ENCODE measurements at places on chromosomes 16 and 17.

DNA sequence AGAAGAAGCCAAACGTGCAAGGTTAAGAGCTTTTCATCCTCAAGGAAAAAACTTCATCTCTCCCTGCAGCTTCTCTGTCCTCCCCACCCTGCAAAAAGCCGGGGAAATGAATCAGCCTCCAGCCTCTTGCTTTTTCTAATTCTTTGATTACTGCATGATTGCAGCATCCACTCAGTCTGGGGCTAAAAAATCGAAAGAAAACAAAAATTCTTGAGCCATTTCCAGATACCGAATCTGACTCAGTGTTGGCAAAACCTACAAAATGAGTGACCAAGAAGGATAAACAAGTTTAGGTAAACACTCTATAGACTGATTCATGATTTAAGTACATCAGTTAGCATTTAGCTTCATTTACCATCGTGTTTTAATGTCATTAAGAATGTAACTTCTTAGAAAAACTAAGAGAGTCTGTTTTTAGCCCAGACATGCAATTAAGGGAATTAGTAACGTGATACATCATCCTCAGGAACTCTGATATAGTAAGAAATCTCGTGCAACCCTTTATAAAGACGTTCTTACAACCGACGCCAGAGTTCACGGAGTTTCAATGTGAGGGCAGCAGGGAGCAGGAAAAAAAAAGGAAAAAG, 287.3 kb upstream of the FOXF1 start:
- DNase-seq = no peak

DNA sequence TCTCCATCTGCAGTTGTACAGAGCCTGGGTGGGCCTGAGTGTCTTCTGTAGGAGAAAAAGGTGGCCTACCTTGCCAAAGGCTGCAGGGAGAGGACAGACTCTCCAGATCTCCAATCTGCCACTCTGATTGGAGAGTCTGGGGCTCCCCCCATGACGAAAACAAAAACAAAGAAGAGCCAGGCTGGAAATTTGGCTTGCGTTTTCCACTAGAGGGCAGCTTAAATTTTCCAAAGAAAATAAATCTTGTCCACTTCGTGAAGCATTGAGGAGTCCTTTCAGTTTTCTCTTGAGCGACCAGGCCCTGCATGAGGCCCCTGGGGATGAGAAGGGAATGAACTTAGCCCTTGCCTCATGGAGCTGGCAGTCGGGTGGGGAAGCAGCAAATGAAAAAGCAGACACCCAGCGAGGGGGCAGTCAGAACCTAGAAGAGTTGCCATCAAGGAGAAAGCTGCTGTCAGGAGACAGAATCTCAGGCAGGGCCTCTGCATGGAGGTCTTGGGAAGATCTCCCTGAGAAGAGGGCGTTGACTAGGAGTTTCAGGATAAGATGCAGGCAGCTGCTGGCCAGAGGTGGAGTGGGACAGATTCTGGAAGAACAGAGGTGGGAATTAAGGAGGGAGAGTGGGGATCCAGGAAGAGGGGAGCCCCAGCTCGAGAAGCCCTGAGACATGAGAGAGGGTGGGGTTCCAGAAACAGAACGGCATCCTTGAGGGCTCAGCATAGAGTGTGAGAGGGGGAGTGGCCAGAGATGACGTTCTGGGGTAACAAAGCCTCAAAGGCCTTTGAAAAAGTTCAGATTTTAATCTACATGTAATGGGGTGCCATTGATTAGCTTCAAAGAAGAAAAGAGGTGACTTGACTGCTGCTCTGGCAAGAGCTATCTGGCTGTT, 8.4 kb upstream of the SHCBP1 start:
- DNase-seq = no peak

GRCh38 chr17:83089328-83090132, 10.1 kb downstream of the METRNL start:
- DNase-seq = no peak

DNA sequence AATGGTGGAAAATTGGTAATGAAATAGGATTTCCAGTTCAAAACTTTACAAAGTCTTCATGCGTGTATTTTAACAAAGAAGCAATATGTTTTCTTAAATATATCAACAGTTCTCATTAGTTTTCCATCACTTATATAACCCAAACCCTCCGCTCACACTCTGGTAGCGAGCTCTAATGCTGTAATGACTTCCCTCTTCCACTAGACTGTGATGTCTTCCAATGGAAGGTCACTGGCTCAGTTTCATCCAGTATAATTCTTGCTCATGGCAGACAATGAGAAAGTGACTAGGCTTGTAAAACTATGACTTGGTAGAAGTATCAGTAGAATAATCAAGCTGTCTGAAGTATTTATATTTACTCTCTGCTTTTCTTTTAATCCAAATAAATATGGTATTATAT, 32.8 kb downstream of the NETO2 start:
- DNase-seq = no peak

GRCh38 chr16:21167360-21167759, 8.9 kb downstream of the LDAF1 start:
- DNase-seq = no peak

DNA sequence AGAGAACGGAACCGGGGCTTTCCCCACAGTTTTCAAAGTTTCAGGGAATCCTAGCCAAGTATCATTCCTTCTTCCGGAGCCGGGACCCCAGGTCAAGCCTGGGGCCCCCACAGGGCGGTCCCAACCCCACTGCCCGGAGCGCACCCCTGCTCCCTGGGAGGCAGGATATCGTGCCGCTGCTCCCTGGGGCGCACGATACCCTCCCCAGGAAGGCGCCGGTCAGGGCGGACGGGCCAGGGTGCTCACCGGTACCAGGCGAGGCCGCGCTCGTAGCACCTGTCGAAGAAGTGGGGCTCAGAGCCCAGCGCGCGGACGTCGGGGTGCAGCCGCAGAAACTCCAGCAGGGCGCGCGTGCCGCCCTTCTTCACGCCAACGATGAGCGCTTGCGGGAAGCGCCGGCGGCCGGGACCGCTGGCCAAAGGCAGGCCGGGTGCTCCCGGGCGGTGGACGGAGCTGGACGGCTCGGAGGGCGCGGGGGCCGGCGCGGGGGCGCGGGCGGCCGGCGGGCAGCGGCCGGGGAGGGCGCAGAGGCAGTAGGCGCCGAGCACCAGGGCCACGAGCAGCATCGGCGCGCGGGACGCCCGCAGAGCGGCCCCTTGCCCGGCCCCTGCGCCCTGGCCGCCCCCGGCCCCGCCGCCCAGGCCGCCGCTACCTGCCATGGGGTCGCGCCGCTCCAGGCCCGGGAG, 407 bp downstream of the HS3ST6 start:
- DNase-seq = no peak

Measured in cortex of kidney (tissue), 1 donor.